ENCODE measurements at places on chromosomes 12 and 14.

GRCh38 chr12:51383269-51383905 is 7.8 kb downstream of the GALNT6 start:
- DNase-seq: no peak

- DNase-seq: no peak
Measured at GRCh38 chr14:46215801-46216200, 435.8 kb downstream of the RPL10L start.

DNA sequence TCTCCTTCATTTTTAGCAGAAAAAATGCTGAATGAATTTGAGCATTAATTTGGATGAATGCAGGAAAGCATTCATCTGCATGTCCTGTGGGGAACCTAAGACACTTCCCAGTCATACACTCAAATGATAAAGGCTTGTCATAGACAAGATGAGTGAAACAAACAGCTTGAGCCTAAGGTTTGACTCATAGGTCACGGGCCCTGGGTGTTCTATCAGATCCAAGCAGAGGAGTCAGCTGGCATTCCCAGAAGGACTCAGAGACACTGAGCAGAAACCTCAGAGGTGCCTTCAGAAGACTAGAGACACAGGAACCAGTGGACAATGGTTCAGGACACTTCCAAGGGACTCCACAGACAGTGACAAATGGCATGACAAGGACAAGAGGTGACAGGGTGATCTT is 183.9 kb downstream of the NTF3 start:
- no peak for DNase-seq

- DNase-seq: no peak
Measured at GRCh38 chr12:9341260-9341585, 133.0 kb upstream of the PZP start.

- no peak for DNase-seq
Measured at GRCh38 chr12:1281683-1282366, 290.8 kb downstream of the ERC1 start.

GRCh38 chr14:36582011-36582873 is at the start of gene NKX2-8:
Gene NKX2-8 (minus strand): TSS chr14:36582614. CDS start chr14:36582389, 225 bp downstream.
- no peak for DNase-seq

DNA sequence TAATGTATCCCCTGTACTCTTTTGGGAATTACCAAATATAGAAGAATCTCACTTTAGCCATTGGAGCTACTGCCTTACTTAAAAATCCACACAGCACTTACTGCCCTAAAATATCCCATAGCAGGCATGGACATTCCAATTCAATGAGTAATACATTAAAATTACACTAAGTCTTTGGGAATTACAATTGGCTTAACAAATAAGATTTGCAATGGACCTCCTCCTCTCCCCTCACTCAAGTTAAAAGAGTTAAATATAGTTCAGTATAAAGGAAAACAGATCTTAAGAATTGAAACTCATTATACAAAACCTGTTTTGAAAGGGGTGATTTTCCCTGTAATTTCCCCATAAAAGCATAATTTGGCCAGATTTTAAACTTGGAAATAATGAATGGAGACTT is 477.1 kb downstream of the SLC16A7 start:
- DNase-seq: no peak

DNA sequence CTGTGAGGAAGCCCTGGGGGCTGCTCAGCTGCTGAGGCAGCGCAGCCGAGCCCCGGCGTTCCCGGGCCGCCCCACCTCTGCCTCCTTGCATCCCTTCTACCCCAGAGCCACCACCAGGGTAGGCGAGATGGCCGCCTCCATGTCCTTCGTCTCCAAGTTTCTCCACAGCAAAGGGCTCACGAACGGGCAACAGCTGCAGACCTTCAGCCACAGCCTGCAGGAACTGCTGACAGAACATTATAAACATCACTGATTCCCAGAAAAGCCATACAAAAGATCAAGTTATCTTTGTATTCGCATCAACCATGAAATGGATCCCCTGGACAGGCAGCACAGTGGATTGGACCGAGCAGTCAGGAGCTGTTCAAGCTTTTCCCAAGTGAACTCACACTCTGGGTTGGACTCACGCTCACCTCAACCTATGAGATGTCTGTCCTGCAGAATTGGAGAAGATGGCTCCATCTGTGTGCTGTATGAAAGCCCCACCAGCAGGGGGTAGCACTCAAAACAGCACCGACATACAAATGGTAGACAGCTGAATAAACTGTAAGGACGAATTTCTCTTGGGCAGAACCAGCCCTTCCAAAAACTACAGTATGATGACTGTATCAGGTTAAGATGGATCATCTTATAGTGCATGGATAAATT is 19.4 kb upstream of the A2M start:
- no peak for DNase-seq

GRCh38 chr12:51368640-51369517 is 22.3 kb downstream of the GALNT6 start:
- DNase-seq: peak; percentile 69

- DNase-seq: peak; percentile 37
Measured at GRCh38 chr12:6871052-6871957, 1.8 kb downstream of the SPSB2 start.

GRCh38 chr12:67096533-67097318 is 172.4 kb upstream of the CAND1 start:
- DNase-seq: no peak

GRCh38 chr12:89067421-89068187 is 284.7 kb downstream of the DUSP6 start:
- DNase-seq: no peak

DNA sequence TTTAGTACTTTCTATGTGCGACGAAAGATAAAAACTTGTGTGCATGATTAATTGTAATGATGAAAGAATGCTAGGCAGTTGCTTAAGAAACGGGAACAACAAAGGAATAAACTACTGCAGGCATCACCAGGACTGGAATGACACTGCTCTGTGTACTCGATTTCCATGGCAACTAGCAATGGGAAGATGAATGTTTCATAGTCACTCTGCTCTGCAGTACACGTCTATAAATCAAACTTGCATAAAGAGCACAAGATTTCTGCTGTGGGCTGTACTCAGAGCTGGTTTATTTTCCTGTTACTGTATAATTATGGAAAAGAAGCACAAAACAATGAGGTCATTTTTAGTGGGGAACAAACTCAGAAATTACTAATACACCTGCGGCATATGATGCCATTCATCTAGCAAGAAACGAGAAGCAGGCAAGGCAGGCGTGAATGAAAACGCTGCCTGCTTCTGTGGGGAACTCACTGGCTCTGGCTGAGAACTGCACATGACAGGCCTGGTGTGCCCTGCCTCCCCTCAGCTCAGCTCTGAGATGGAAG is 41.8 kb downstream of the EFCAB11 start:
- no peak for DNase-seq

GRCh38 chr14:45298423-45299117 is 45.6 kb upstream of the MIS18BP1 start:
- no peak for DNase-seq

- DNase-seq: no peak
Measured at GRCh38 chr12:54759751-54760150, 94.6 kb upstream of the MUCL1 start.

- DNase-seq: no peak
Measured at GRCh38 chr14:100901391-100902183, 1.9 kb downstream of the RTL1 start.

GRCh38 chr12:4275016-4275869 is 1.7 kb downstream of the CCND2 start:
- DNase-seq: no peak

GRCh38 chr12:116689521-116689920 is 48.3 kb downstream of the SPRING1 start:
- DNase-seq: no peak

- DNase-seq: no peak
Measured at GRCh38 chr12:117069926-117070900, 29.0 kb downstream of the TESC start.

- no peak for DNase-seq
Measured at GRCh38 chr12:41548926-41549325, 360.8 kb downstream of the PDZRN4 start.

DNA sequence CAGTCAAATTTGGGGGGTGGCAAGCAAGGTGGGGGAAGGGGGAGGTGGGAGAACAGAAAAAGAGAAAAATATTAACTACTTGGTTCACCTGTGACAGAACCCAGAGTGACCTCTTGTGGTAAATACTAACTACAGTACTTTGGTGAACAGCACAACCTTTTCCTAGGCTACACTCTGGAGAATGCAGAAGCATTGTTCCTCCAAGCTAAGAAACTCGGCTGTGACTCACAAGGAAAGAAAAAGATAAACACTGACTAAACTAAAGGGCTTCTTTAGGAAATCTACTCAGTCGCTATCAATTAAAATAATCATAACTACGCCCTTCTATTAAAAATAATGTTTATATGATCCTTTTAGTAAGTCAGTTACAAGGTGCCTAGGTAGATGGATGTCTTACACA is 5.4 kb downstream of the KCNH5 start:
- DNase-seq: no peak

DNA sequence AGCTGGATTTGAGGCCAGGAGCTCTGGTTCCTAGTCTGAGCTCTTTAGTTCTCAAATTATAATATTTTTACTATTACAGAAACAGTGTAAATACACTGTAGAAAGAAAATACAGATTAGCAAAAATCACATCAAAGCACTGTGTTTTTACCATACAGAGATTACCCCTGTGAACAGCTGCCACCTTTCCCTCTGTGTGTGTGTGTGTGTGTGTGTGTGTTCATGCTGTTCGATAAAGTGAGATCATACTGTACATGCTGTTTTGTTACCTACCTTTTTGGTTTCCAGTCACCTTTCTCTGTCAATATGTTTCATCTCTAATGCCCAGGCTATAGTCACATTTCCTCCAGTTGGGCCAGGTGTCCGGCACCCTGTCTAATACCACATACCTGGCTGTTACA is 26.9 kb downstream of the MVK start:
- DNase-seq: no peak

GRCh38 chr12:23093488-23093887 is 468.5 kb downstream of the ETNK1 start:
- no peak for DNase-seq

DNA sequence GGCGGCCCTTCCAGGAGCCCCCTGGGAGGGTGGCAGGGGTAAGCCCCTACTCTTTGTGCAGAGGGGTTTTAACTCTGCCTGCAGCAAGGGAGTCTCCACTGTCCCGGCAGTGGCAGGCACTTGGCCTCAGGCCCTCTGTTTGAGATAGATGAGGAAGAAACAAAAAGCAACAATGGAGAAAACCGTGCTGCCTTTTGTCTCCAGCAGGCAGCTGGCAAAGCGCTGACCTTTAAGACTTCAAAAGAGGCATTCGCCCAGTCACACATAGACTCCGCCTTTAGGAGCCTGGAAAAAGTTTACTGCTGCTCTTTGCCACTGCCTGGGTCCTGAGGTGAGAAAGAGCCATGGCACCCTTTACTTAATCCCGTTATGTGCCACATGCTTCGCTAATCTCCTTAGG is 158.2 kb upstream of the NTF3 start:
- no peak for DNase-seq

DNA sequence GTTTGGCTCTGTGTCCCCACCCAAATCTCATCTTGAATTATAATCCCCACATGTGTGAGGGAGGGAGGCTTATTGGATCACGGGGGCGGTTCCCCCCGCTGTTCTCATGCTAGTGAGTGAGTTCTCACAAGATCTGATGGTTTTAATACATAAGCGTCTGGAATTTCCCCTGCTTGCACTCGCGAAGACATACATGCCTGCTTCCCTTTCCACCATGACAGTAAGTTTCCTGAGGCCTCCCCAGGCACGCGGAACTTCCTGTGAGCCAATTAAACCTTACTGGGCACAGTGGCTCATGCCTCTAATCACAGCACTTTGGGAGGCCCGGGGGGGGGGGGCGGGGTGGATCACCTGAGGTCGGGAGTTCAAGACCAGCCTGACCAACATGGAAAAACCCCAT is 60.8 kb downstream of the R3HDM2 start:
- no peak for DNase-seq

- no peak for DNase-seq
Measured at GRCh38 chr14:61300209-61300608, 19.1 kb upstream of the TMEM30B start.

DNA sequence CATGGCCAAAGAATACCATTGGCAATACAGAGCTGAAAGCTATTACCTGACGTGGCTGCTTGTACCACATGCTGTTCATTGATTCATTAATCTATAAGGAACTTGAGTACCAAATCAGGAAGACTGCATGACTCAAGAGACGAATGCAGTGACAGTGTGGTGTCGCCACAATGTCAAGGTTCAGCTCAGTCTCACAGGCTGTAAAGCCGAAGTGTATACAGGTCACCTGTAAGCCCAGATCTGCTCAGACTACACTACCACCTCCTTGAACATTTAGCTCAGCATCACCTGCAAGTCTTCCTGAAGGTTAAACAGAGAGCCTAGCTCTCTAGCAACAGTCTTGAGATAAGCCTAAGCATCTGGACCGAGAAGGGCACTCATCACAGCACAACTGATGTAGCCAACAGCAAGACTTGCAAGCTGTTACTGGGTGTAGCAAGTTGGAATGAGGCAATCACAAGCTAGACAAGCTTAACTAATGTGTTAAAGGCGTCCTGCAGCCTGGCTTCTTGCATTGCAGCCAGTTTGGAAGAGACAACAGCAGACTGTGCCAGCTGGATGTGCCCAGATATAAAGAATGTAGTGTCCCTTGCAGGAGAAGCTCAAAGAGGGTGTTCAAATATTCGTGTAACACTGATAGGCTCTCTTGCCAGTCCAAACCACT is 21.0 kb downstream of the TMTC1 start:
- DNase-seq: no peak

DNA sequence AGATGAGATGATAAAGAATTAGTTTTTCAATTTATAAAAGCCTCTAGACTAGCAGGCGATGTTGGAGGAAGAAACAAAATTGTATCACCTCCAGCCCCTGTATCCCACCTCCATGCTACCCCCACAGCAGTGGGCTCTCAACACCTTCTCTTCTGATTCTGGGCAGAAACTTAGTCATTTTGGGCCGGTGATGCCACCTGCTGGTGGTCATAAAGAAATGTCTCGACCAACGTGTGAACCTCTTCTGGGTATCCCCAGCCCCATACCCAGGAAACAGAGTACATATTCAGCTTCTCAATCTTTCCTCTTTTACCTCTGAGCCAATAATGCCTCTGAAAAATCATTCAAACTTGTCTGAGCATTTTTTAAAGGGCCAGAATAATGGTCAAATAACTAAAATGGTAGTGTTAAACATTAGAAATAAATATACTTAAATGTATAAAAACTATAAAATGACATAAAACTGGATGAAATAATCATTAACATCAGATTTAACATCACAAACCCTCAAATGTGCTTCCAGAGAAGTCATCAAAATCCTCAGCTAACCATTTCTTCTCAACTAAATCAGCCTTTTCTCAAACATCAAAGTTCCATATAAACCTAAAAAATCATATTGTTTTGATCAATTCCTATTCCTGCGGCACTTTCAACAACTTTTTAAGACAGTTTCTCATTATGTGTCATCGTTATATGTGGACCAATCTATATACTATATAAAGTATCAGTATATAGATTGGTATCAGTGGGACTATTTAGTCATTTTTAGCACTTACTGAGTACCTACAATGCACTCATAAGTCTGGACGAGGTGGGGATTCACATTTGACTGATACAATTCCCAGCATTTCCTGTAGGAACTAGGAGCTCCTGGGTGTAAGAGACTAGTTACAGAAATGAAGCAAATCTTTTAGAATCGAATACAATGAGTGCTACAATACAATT is 69.4 kb downstream of the ATXN2 start:
- peak; percentile 22 for DNase-seq

Data from stimulated activated CD8-positive, alpha-beta memory T cell treated with anti-CD3 and anti-CD28 coated beads, Interleukin-2, amount 100 ng/mL, for 48 hours (primary cell).